Stimulated activated CD4-positive, alpha-beta T cell treated with anti-CD3 and anti-CD28 coated beads, TNF-alpha, amount 100 ng/mL, for 1 hour (primary cell): ENCODE measurements at places on chromosomes 7 and 10.

DNA sequence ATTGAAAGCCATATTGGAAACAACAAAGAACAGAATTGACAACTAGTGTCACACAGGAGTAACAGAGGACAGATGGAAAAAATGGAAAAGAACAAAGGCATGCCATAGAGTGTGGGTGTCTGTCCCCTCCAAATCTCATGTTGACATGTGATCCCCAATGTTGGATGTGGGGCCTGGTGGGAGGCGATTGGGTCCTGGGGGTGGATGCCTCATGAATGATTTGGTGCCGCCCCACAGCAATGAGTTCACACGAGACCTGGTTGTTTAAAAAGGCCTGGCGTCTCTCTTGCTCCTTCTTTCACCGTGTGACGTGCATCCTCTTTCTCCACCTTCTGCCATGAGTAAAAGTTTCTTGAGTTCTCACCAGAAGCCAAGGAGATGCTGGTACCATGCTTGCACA, 87.4 kb upstream of the GPR26 start:
- no peak for DNase-seq

- DNase-seq: no peak
These were observed 202.2 kb downstream of the VTI1A start for GRCh38 chr10:112649006-112649821.

- no peak for DNase-seq
These were observed 28.2 kb upstream of the SEPHS1 start for GRCh38 chr10:13376297-13376696.

DNA sequence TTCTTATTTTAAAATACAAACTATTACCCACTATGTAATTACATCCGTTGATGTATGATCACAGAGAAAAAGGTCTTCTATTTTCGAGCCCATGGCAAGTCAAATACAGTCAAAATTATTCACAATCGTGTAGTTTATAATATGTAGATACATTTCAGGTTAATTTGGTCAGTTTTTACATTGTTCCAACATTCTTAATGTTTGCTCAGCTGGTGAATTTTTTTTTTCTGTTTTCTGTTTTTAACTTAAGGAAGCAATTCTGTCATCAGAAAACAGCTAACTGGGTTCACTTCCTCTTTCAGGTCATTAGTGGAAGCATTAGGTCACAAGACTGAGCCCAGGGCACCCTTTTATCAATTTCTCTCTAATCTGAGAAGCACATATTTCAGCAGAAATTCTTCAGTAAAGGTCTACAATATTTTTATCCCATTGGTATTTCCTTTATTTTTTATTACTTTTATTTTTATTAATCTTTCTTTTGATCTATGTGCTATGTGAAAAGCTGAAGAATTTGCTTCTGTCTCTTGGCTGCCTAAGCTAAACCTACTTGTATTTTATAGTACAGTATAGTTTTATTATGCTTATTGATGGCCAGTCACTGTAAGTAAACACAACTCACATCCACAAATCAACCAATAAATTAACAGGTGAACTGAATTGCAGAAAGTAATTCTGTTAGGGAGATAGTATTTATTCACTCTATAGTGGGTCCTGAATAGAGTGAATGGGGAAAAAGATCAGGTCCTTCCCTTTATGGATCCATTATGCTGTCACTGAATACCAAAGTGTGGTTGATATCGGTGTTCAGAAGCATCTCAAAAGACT, 84.6 kb downstream of the ICA1 start:
- no peak for DNase-seq

- DNase-seq: no peak
These were observed 100.1 kb downstream of the RAB11FIP2 start for GRCh38 chr10:117946525-117947070.

GRCh38 chr10:84195044-84195830, 900 bp downstream of the CDHR1 start:
- no peak for DNase-seq

GRCh38 chr10:102020938-102021337, 35.0 kb downstream of the ARMH3 start:
- no peak for DNase-seq

GRCh38 chr7:38927751-38928150, 18.8 kb upstream of the VPS41 start:
- DNase-seq: no peak

- no peak for DNase-seq
These were observed 6.9 kb downstream of the KPNA7 start for GRCh38 chr7:99201027-99201426.
